GM13977 (cell line): ENCODE measurements at places on chromosomes 12 and 14.

GRCh38 chr12:57887631-57888408 is 41.3 kb upstream of the CTDSP2 start:
- DNase-seq = no peak

DNA sequence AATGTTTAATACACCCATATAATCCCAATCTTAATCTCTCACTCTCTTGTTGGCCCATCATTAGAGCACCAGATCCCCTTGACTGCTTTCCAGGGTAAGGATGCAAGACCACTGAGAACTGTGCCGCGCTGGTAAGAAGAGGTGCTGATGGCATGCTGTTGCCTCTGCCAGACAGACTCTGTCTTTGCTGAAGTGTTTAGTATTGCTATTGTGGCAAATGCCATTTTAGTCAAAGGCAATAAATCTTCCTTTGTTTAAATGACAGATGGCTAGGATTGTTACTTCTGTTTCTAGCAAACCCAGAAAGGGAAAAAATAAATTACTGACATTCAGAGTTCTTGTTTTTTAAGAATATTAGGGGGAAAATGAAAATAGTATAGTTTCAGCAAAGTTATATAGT is 152.3 kb downstream of the MON2 start:
- DNase-seq = no peak

GRCh38 chr12:34396861-34397590 is 374.7 kb downstream of the ALG10 start:
- peak; percentile 1 for DNase-seq

DNA sequence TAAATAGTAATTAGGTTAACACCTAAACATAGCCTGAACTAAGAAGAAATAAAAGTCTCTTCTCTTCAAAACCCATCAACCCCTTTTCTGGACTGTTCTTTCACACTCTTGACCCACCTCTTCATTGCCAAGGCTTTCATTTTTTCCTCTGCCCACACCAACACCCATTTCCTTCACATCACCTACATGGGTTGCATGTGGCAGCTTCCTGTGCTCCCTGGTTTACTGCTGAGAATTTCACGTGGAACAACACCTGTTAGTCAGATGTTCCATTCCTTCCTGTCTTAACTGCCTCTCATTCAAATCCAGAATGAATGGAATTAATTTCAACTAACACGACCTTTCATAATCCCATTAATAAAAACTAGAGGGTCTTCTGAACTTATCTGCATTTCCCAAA is 157.3 kb downstream of the BCAT1 start:
- DNase-seq = no peak

- DNase-seq = no peak
These were observed 42.1 kb downstream of the CCDC175 start for GRCh38 chr14:59534361-59534987.

GRCh38 chr12:84085046-84085445 is 827.6 kb downstream of the SLC6A15 start:
- no peak for DNase-seq

DNA sequence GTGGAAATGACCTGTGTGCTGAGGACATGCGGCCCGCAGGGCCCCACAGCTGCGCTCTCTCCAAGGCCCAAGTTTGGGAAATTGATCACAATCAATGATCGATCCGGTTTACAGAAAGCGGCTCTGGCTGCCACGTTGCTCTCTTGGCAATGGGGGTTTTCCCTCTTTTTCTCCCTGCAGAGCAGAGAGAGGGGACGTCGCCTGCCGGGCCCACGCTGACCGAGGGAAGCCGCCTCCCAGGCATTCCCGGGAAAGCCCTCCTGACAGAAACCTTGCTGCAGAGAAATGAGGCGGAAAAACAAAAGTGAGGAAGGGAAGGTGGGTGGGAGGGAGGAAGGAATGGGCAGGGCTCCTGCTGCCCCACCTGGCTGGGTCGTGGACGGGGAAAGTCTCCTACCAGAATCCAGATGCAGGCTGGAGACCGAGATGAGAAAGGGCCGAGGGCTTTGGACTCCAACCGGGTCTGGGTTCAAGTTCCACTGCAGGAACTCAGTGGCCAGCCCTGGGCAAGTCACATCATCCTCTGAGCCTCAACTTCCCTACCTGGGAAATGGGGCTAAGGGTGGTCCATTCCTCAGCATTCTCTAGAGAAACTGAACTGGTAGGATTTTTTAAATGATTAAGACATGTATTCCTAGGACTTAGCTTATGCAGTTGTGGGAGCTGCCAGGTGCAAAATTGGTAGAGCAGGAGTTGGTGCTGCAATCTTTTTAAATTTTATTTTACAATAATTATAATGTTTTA is 75.5 kb downstream of the PHETA1 start:
- no peak for DNase-seq

DNA sequence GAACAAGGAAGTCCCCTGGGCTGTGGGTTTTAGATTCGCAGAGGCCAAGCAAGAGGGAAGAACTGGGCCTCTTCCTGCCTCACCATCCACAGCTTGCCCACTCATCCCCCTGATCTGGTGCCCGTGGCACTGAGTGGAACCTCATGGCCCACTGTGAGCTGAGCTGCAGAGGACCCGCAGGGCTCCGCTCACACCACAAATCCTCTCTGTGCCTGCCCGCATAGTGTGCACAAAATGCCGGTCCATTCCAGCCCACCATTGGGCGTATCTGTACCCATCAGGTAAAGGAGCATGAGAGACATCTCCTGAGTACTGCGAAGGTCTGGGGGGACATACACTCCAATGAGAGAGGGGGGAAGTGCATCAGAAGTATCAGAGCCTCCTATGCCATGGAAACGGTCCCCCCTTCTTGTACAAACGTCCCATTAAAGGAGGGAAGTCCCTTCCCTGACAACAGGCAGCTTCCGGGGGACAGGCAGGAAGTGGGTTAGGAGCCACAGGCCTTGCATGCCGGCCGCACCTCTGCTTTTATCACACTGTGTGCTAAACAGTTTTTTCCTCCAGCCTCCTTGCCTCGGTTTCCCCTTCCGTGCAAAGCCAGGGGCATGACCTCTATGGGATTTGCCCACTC is 309.4 kb upstream of the DIO3 start:
- no peak for DNase-seq

DNA sequence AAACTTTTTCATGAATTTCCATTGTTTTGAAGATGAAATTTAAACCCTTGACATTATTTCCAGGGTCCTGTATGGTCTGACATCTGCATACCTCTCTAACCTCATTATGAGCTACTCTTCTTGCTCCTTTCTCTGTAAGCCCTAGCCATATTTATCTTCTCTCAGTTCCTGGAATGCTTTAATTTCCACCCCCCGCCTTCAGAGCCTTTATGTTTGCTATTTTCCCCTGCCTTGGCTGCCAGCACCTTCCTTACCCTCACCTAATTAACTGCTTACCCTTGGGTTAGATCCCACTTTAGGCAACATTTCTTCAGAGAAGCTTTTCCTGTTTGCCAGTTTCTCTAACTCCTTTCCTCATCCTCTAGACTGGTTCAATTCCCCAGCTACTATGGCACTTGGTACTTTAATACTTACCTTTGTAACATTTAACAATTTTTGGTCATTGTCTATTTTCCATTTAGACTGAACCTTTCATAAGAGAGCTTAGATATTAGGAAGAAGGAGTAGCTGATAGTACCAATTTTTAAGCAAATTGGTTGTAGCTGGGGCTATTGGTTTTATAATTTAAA is 6.0 kb downstream of the STYX start:
- DNase-seq = no peak

- DNase-seq = no peak
These were observed 144.7 kb upstream of the BTG1 start for GRCh38 chr12:92290350-92290695.

DNA sequence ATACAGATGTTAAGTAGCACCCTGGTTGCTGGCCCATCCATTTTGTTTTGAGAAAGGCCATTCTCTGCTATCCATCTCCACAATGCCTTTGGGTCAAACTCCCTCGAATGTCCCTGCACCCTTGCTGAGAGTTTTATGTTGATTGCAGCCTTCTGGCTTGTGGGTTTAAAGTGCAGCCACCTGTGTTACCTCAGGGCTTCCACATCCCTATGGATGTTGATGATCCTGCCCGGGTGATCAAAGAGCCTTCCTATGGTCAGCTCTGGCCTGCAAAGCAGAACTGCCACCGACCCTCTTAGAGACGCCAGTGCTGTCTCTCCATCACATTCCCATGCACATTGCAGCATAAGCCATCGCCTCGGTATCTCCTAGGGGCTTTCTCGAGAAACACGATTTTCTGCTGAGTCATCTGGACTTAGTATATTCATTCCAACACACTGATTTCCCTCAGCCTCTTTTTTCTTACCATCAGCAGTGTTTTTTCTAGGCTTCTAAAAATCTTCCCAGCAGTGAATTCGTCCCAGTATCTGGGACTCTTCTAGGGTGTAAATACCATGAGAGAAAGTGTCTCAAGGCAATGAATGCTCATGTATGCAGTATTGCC is 585.7 kb upstream of the TMEM132C start:
- DNase-seq = no peak

- no peak for DNase-seq
These were observed 85.4 kb upstream of the MANSC4 start for GRCh38 chr12:27865421-27865820.

- DNase-seq = peak; percentile 56
These were observed 217.9 kb upstream of the BTG1 start for GRCh38 chr12:92363295-92364146.

- DNase-seq = peak; percentile 95
These were observed at the start of gene FRS2 for GRCh38 chr12:69470189-69471075. TSS of gene FRS2 (plus strand) at chr12:69470388. CDS start at chr12:69569031, 98,643 bp downstream.

DNA sequence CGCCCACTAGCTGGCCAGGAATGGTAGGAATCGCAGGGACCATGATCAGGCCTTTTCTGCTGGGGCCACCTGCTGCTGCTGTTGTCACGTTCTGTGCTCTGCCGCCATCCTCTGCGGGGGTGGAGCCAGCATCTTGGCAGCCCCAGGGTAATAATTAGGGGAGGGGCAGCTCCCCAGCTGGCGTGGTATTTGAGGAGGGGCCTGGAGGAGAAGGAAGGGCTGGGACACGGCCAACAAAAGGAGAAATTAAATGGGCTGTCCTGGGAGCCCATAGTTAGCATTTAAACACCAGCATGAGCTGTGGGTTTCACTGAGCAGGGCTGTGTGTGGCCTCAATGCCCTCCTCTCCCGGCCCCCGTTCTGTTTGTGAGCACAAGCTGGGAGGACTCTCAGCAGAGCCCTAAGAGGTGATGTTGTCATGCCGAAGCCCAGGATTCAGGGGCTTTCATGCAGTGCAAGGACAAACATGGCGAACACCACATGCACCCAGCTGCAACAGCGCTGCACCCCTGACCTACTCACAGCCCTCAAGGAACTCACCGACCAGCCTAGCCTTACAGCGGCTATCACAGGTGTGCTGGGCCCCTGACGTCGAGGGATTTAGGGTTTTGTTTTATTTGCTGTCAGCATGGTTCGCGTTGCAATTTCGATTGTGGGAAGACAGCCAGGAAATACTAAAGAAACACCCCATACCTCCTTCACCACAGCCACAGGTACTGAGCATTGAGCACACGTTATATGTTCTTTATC is 324.3 kb downstream of the CACNA1C start:
- no peak for DNase-seq

DNA sequence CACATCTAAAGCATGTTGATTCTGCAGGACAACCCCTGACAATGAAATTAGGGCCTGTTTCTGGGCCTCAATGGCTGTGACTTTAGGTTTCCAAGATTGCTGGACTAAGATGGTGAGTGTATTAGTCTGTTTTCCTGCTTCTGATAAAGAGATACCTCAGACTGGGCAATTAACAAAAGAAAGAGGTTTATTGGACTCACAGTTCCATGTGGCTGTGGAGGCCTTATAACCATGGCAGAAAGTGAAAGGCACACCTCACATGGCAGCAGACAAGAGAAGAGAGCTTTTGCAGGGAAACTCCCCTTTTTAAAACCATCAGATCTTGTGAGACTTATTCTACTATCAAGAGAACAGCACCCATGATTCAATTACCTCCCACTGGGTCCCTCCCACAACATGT is 10.6 kb downstream of the IL22 start:
- no peak for DNase-seq

- DNase-seq = peak; percentile 17
These were observed 38.2 kb upstream of the EML1 start for GRCh38 chr14:99755068-99755405.

DNA sequence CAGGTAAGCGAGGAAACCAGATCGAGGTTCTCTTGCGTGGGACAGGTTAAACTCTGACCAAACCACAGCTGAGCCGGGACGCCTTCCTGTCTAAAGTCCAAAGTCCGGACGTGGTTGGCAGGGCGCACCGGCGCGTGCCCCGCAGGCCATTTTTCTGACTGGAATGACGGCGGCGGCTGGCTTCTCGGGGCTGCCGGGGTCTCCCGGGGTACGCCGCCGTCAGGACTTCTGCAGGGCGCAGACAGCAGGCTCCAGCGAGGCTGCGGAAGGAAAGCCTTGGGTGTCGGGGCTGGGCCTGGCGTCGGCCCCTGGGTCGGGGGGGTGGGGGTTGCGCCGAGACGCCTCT is 32.8 kb downstream of the MIA2 start:
- peak; percentile 44 for DNase-seq

DNA sequence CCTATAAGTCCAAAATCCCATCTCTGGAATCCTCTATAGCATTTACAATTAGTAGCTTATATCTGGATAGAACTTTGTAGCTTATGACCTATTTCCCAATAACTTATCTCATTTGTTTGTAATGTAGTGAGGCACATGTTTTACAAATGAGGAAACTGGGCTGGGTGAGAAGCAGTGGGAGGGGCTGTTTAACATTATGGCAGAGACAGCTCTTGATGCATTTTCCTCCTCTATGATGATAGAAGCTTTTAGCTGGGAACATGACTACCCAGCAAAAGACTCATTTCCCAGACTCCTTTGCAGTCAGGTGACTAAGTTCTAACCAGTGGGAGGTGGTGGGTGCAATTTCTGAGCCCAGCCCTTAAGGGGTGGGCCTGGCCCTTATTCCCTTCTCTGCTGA is 179.7 kb downstream of the TTC8 start:
- DNase-seq = no peak

DNA sequence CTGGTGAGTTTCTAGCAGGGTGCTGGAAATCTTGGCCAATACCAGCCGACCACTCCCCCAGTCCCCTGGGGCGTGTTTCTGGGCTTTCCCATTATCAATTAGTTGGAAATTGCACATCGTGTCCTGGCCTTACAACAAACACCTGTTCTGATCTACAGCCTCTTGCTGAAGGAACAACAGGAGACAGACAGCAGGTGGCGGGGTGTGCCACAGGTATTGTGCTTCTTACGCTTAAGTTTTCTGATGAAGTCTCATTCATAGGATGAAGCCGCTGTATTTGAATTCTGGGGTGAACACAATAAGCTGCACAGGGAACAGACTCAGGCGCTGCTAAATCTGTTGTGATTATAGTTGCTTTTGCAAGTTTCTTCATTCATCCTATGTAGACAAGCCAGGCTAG is 703 bp downstream of the HIGD1C start:
- DNase-seq = no peak

GRCh38 chr12:89481213-89481914 is 43.2 kb downstream of the GALNT4 start:
- DNase-seq = no peak

GRCh38 chr12:120230326-120230973 is 29.5 kb upstream of the RPLP0 start:
- no peak for DNase-seq

GRCh38 chr14:38079886-38080285 is 127.8 kb upstream of the SSTR1 start:
- no peak for DNase-seq

- DNase-seq = peak; percentile 61
These were observed 12.2 kb upstream of the TUBA1A start for GRCh38 chr12:49200919-49201594.

- DNase-seq = no peak
These were observed 450.5 kb upstream of the SYT1 start for GRCh38 chr12:78414071-78414470.

- no peak for DNase-seq
These were observed 6.2 kb downstream of the ARHGAP5 start for GRCh38 chr14:32083315-32083624.

GRCh38 chr14:77620222-77620870 is 3.9 kb upstream of the SPTLC2 start:
- no peak for DNase-seq
